Stimulated activated CD8-positive, alpha-beta memory T cell treated with anti-CD3 and anti-CD28 coated beads, Interleukin-4, amount 100 ng/mL, for 4 hours (primary cell): ENCODE measurements at places on chromosomes 4 and X.

- DNase-seq: no peak
These were observed 120.1 kb upstream of the NAP1L5 start for GRCh38 chr4:88817740-88818139.

DNA sequence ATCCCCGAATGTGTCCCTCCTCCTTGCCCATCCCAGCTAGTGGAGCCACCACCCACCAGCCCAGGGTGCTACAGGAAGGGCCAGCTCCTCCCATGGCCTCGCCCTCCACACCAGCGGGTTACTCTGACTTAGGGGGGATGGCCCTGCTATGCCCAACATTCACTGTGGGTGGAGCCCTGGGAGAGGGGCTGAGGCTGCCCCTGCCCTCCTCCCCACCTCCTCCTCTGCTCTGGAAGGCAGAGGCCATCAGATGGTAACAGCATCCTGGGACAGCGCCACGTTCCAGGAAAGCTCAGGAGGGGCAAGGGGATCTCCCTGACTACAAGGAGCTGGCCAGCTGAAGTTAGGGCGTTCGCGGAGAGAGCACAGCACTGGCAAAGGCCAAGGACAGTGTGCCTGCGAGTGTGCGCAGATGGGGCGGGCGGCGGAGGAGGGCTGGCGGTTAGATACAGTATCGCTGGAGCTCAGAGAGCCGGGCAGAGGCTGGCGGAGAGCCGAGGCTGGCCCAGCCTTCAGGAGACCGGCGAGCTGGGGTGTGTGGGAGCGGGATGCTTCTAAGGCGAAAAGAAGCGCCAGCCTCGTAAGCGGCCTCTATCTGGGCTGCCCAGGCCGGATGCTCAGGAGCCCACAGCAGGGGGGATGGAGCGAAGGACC, 1.5 kb downstream of the JAKMIP1 start:
- DNase-seq: no peak

DNA sequence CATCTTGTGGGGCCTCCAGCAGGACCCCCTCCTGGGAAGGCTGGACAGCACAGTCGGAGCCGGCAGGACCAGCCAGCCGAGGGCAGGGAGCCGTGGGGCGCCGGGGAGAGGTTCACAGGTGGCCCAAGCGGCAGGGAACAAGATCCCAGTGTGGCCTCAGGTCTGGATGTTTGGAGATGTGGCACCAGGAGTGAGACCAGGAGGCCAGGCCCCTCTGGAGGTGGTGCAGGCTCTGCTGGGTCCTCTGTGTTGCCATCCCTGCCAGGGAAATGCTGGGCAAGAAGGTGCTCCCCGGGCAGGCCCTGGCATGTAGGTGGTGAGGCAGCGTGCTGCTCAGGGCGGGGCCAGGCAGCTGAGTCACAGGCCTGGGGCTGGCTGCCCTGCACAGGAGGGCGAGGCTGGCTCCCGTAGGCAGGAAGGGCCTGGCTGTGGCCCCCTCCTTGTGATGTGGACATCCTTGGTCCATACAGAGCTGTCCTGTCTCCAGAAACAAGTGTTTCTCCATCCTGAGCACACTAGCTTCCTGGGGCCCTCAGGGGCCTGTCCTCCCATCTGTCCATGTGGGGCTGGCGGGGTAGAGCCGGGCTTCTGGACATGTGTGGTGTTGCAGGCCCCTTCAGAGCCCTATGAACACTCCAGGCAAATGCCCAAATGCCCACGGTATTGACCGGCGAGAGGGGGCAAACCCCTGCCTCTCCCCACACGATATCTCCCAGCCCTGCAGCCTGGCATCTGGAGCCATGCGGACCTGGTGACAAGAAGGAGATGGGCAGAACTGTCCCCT, 4.8 kb upstream of the HGFAC start:
- DNase-seq: no peak

- DNase-seq: no peak
These were observed 256.6 kb upstream of the NDST3 start for GRCh38 chr4:117777721-117778120.

DNA sequence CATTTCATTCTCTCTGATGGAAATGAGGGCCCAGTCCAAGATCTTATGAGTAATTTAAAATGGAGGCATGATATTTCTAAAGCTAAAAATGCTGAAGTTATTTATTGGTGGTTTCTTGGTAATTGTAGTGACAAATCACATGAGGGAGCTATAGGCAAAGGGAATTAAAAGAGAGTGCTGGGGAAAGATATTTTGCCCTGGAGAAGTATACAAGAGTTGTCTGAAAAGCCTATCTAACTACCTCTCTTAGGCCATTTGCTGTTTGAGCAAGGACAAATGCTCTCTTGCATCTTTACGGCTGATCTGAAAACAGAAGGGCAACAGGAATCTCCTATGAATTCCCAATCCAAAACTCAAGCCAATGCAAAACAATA, 89.4 kb downstream of the FMR1NB start:
- no peak for DNase-seq

DNA sequence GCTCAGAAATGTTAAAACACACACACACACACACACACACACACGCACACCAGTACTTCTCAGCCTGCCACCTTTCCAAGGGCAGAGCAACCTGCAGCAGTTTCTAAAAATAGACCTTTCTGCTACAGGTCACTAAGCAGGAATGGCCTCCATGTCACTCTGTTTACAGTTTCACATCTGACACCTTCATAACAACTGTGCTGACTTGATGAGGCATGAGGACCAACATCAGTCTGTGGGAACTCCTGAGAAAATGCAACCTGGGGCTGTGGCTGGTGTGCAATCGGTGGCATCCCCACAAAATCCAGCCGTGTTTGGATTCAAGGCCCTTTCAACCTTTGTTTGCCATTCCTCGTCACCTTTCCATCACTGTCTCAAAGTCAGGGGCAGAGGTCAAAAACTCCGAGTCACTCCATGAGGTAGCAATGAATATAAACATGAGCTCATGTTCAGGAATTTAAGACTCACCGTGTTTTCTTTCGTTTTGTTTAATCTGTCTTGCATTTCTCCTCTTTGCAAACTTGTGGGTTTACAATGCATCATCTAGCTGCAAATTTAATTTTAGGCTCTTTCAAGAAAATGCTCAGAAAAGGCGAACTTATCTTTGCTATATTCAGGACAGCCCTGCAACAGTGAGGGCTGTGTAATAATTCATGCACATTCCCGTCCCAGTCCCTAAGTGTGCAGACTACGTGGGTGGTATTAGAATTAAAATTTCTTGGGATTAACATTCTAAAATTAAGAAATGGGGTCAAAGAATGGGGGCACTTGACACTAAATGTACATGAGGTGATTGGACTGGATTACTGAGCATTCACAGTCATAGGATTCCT, 135.3 kb downstream of the SHROOM3 start:
- DNase-seq: no peak

DNA sequence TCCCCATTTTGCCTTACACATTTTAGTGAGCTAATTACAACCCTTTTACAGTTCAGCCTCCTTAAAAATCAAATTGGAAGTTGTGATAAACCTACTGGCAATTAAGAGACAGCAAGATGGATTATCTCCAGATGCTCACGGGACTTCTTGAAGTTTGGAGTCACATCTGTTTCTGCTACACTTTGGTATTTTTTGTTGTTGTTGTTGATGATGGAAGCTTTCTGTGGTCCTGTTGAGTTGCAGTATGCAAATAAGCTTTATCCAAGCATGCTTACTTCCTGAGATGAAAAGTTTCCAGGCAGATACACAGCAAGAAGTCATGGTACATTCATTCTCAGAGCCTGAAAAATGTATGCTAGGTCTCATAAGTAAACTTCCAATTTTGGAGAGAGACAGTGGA, 670.0 kb upstream of the AMOT start:
- DNase-seq: no peak

DNA sequence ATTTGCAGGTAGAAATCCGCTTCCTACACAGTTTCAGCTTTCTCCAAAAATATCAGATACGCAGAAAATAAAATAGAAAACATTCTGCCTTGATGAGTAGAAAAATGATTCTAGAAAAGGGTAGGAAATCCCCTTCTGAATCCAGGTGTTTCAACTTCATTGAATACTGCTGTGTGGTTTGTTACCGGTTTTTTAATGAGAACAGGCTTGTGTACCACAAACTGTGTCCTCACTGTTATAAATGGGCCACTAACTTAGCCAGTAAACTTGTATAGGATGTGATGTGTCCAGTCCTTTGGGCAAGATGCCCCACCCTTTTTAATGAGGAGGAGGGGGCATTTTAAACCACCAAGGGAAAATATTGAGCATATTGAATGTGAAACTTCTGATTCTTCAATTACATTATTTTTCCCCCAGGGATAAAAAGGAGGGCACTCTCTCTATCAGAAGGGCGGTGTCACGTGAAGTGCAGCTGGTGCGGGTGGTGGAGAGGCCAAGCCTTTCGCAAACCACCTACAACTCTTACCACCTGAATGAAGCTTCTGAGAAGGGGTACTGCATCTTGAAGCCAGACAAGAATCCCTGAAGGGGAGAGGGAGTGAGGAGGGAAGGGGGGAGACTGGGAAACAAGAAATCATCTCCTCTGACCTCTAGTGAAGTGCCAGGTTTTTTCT, 4.5 kb downstream of the CXXC4 start:
- no peak for DNase-seq

GRCh38 chr4:75243570-75243969, 270.6 kb downstream of the RCHY1 start:
- no peak for DNase-seq

GRCh38 chrX:46559062-46559461, 13.8 kb upstream of the ZNF674 start:
- no peak for DNase-seq

GRCh38 chr4:2900741-2901140, 57.1 kb downstream of the ADD1 start:
- DNase-seq: no peak

DNA sequence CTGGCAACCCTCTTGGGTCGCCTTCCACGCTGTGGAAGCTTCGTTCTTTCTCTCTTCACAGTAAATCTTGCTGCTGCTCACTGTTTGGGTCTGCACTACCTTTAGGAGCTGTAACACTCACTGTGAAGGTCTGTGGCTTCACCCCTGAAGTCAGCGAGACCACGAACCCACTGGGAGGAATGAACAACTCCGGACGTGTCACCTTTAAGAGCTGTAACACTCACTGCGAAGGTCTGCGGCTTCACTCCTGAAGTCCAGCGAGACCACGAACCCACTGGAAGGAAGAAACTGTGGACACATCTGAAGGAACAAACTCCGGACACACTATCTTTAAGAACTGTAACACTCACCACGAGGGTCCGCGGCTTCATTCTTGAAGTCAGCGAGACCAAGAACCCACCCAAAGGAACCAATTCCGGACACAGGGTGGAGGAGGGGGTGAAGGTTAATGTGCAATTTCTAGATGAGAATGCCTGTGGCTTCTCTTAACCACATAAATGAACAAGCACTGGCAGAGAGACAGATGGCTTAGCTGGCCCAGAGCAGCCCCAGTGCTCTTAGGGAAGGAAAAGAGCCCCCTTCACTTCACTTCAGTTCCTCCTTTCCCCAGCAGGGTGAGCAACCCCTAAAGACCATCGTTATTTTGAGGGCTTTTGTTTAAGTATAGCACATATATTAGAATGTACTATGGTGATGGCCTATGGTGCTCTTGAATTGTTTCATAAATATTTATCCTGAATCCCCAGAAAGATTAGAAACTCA, 73.0 kb downstream of the LUZP4 start:
- no peak for DNase-seq

DNA sequence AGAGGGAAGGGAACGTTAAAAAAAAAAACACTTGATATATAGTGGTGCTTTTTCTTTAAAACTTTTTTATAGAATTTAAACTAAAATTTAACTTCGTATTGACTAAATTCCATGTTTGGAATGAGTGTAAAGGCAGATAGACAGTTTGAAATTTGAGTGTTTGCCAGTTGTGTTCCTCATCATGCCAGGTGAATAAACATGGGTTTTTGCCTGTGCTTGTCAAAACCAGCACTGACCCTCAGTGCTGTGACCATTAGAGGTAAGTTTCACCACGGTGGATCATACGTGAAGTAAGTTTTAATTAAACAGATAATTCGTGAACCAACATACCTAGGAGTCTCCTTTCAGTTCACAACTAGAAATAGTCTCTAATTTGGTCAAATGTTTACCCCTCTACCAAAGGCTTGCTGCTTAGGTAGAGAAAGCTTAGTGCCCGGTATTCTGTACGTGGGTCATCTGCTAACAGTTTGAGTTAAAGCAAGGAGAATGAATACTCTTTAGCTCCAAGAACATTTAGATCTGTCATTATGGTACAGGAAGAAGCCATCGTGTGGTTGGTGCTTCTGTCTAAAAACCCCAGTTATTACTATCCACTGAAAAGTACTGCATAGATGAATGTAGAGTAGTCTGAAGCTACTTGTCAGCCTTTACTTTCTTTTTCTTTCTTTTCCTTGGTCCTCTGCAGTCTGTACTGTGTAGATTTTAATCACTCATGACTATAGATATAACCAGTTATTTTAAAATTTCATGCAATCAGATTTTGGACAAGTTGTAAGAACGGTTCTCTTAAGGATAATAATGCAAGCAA, 32.7 kb downstream of the KIAA0232 start:
- no peak for DNase-seq

DNA sequence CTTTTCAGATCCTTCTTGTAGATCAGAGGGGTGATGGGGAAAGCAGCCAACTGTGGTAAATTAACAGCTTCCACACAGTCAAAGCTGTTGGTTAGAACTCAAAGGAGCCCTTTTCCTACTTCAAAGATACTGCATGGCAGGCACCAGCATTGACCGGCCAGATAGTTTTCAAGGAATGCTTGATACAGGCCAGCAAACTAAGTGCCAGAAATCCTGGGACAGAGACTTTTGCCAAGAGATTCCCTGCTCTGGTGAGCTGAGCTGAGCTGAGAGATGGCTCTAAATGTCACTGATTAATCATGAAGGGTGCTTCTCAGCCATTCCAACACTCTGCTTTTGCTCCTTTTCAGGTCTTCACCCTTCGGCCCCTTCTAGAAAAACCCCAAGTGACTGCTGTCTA, 131.6 kb upstream of the MED14 start:
- no peak for DNase-seq

DNA sequence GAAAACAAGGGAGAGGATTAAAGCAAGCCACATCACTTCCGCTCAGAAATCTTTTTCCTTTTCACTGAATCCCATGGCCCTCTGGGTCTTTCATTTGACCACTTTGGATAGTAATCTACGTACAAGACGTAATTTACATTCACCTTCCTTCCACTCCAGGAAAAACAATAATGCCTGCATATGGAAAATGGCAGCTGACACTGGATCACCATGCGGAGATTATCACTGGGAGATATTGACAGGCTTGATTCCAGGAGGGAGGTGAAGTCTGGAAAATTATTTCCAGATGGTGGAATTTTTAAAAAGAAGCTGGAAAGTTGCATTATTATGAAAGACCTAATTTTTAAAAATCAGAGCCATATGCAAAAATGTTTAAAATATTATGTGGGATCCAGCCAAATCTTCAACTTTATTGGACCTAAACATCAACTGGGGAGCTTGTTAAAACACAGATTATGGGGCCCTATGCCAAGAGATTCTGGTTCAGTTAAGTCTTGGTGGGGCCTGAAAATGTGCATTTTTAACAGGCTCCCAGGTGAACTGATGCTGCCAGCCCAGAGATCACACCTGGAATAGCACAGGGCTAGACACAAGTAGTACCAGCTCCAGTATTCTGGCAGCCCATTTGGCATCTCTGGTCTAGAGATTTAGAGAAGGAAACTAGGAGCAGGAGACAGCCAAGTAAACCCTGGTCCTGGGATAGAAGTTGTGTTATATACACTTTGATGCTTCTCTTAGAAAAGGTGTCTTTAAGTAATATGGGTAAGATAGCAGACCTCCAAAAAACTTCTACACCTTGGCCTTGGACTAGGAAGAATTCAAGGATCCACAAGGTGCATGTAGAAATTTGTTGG, 290.3 kb upstream of the LDB2 start:
- no peak for DNase-seq
